T follicular helper cell (primary cell): ENCODE measurements at places on chromosomes 6 and 20.
A peak's percentile ranks its signal among the peaks of the same experiment; 100 is the strongest.

DNA sequence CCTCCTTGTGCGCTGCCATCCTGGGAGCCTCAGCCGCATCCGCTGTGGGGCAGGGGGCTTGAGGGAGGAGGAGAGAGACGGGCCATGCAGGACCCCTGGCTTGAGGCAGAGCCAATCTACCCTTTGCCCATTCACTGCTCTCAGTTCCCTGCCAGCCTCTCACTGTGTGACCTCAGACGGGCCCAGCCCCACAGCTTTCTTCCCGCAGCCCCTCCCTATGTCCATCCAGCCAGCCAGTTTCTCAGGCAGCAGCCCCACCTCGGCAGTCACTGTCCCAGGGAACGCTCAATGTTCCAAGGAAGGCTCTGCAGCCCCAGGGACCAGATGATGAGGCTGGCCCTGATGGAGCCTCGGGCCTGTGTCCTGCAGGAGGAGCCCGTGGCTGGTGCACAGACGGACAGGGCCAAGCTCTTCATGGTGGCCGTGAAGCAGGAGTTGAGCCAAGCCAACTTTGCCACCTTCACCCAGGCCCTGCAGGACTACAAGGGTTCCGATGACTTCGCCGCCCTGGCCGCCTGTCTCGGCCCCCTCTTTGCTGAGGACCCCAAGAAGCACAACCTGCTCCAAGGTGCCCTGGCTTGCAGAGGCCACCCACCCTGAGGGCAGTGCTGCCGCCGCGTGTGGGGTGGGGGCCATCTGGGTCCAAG, 3.9 kb upstream of the TNFRSF6B start:
- DNase-seq: no peak

GRCh38 chr6:141635621-141636020, 497.1 kb upstream of the GJE1 start:
- no peak for DNase-seq

- DNase-seq: no peak
Measured at GRCh38 chr6:33288141-33288920, 708 bp downstream of the WDR46 start.

- no peak for DNase-seq
Measured at GRCh38 chr6:18962361-18962905, 575.3 kb downstream of the RNF144B start.

GRCh38 chr6:144683216-144684070, 398.3 kb downstream of the UTRN start:
- no peak for DNase-seq

DNA sequence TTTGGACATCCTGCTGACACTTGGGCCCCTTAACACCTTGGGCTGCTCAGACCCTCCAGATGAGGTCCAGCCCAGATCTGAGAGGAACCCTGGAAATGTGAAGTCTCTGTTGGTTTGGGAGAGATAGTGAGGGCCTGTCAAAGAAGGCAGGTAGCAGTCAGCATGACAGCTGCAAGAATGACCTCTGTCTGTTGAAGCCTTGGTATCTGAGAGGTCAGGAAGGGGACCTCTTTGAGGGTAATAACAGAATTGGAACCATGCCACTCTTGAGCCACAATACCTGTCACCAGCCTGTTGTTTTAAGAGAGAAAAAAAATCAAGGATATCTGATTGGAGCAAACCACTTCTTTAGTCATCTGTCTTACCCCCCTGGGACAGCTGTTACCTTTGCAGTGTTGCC, 4.2 kb downstream of the SYS1 start:
- DNase-seq: no peak

DNA sequence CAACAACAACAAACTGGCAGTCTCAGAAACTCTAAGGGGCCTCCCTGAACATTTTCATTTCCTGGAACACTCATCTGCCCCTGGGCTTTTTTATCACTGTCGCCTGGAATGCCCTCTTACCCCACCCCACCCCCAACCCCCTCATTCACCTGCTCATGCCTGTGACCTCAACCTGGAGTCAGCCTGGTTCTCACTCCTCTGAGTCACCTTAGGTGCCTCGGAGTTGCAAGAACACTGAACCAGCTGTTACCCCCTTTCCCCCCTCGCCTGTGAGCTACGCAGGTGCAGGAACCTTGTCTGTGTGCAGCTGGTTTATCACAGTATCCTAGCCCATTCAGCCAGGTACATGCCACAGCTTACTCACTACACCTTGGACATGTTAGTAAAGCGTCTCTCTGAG, 12.8 kb upstream of the SNAI1 start:
- no peak for DNase-seq

DNA sequence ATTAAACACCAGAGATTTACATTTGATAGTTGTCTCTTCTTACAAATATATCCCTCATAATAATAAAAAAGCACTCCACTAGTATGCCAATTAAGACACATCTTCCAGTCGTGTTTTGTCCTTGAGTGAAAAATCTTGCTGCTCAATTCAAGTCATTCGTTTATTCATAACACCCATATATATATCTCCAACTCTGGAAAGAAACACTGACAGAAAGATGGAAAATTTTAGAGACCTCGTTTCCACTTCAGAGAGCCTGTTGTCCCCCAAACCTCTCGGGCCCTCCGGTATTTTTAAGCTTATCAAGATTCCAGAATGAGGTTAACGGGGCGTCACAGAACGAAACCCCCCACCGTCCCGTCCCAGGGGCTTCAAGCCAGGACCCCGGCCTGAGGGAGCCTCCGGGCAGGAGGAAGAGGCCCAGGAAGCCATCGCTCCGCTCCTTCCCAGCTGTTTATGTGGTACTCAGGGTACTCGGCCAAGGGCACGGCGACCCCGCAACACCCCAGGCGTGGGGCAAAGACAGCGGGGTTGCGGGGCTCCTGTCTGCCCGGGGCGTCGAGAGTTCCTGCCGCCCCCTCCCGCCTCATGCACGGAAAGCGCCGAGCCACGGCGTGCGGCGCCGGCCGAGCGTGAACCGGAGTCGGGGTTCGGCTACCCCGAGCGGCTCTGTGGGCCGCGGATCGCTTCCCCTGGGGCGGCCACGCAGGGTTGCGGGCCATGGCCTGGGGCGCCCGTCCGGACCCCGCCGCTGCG, 623 bp upstream of the SNX9 start:
- peak; percentile 5 for DNase-seq

GRCh38 chr6:32886681-32887383, 32.8 kb downstream of the PSMB9 start:
- no peak for DNase-seq

- DNase-seq: no peak
Measured at GRCh38 chr6:96450082-96450769, 71.4 kb upstream of the UFL1 start.

DNA sequence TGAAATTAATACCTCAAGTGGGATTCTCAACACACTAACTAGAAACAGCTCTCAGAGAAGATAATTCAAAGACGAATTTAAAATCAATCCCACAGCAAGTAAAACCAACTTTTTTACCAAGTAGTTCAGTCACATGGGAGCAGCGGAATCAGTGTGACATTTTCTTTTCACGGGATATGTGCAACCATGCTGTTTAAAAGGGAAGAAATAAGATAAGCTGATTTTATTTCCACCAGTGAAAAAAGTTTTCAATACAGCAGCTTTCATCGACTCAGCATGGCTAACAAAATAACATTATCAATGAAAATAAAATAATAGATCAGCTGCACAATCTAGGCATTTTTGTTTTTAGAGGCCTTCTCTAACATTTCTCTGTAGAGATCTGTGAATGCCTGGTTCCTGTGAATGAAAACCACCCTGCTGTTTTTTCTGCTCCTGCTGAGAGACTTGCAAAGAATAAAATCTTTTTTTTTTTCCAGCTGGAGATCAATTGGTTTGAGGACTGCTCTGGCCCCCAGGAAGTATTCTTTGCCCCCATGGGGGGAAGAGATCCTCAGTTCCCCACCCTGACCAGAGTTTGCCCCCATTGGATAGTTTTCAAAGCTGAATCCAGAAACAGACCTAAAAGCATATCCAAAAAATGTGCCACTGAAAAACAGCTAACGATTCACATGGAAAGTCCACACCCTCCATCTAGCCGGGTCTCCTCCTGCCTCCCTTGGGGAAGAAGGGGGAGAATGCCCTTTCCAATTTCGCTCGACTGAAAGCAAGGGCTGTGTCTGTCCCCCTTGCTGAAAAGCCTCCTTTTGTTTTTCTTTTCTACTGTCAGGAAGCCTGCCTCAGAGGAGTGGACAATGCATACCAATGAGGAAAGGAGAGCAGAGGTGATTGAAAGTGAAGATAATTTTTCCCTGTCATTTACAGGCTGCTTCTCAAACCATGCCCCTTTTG, 317.6 kb downstream of the PRKN start:
- DNase-seq: no peak

- no peak for DNase-seq
Measured at GRCh38 chr20:63140514-63141433, 75.2 kb downstream of the YTHDF1 start.

GRCh38 chr20:25077610-25078169, 4.3 kb downstream of the VSX1 start:
- no peak for DNase-seq

DNA sequence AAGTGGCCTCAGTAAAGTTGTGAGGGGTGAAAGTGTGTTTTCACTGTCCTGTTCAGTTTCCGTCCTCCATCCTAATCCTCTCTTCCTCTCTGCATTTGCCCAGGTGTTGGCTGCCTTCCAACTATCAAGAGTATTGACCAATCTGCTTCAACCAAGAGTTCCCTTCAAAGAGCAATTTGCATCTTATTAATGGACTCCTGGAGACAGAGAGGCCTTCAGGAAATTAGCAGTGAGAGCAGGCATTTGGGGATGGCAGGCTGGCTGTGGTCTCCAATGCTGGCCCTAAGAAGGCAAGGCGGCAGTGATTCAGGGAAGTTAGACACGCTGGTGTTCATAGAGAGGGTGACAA, 77.2 kb downstream of the GPR6 start:
- no peak for DNase-seq

DNA sequence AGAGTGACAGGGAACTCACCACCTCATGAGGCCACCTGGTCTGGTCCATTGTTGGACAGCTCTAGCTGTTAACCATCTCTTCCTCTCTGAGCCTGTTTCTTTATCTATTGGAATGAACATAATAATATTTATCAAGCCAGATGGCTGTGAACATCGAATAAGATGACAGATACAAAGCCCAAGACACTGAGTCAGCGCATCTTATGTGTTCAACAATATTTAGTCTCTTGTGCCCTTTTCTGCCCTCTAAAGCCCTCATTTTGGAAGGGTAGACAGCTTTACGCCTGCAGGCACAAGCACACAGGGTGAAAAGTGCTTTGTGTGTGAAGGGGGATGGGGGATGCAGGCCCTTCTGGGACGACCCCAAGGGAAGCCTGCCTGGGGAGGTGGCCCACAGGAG, 164.0 kb downstream of the GRM4 start:
- no peak for DNase-seq

DNA sequence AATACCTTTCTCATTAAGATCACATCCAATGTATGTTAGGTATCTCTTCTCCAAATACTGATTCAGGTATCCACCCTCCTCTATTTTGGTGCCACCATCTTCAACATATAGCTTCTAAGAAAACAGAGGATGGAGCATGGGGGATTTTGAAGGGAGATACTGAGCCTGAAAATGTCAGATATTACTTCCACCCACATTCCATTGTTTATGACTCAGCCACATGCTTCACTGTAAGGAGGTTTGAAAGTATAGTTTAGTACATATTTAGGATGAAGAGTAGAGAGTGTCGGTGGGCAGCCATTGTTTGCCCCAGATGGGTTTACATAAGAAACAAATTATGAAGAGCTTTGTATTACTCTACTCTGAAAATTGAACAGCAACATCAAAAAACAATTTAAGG, 286.7 kb downstream of the TFAP2B start:
- DNase-seq: no peak

- DNase-seq: no peak
Measured at GRCh38 chr6:34385793-34386195, 6.7 kb downstream of the NUDT3 start.

- no peak for DNase-seq
Measured at GRCh38 chr6:129115471-129115870, 232.5 kb downstream of the LAMA2 start.

GRCh38 chr6:113894712-113895674, 37.8 kb downstream of the MARCKS start:
- no peak for DNase-seq

GRCh38 chr6:13560651-13561044, 13.8 kb upstream of the SIRT5 start:
- DNase-seq: no peak

DNA sequence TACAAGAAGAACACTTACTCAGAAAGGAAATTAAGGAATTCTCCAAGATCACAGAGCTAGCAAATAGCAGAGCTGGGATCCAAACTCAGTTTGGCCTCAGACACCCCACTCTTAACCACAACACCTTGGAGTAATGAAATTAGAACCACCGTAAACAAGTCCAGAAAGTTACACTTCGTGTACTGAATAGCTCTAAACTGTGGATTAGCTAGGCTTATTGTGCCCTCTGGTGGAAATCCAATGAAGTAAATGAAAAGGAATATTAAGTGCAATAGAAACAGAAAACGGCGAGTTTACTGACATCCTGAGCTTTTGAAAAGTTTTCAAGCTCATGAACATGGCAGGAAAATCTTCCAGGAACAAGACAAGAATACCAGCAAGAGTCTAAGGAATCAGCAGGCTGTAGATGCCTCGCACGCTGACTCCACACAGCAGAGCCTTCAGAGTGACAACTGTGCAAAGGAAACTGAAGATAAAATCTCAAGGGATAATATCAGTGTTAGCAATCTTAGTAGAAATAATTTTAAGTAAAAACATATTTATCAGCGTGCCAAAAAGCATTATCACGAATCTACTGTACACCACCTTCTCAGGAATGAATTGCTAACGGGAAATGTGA, 34.6 kb downstream of the FBXO5 start:
- no peak for DNase-seq

GRCh38 chr20:1935696-1936366, 40.6 kb downstream of the SIRPA start:
- no peak for DNase-seq

DNA sequence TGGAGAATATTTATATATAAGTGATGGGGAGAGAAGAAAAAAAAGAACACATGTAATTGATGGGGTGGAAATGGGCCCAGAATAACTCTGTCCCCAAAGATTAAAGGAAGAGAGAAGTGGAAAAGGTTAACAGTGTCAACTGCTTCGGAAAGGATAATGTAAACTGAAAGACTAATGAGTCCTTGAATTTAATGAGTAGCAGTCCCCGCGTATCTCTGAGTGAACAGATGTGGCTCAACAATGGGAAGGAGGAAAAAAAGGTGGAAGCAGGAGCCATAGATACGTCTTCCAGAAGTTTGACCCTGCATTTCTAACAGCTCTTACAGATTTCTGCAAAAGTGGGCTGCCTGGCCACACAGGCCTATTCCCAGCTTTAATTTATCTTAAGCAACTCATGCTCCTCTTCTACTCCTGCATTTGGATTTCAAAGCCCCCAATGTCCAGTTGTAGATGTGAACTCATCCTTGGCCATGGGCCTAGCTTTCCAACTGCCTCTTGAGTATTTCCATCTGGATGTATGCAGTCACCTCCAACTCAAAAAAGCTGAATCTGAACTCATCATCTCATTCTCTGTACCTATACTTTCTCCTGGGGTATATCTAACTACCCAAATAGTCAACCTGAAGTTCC, 61.3 kb downstream of the DST start:
- DNase-seq: no peak

- DNase-seq: no peak
Measured at GRCh38 chr6:160203522-160203921, 55.1 kb downstream of the SLC22A2 start.
